ENCODE measurements at places on chromosomes 13 and 19. TPM values are rescaled to one million over a fixed set of nuclear protein-coding genes. Genes with fewer than 3 reads are reported as not detected.

DNA sequence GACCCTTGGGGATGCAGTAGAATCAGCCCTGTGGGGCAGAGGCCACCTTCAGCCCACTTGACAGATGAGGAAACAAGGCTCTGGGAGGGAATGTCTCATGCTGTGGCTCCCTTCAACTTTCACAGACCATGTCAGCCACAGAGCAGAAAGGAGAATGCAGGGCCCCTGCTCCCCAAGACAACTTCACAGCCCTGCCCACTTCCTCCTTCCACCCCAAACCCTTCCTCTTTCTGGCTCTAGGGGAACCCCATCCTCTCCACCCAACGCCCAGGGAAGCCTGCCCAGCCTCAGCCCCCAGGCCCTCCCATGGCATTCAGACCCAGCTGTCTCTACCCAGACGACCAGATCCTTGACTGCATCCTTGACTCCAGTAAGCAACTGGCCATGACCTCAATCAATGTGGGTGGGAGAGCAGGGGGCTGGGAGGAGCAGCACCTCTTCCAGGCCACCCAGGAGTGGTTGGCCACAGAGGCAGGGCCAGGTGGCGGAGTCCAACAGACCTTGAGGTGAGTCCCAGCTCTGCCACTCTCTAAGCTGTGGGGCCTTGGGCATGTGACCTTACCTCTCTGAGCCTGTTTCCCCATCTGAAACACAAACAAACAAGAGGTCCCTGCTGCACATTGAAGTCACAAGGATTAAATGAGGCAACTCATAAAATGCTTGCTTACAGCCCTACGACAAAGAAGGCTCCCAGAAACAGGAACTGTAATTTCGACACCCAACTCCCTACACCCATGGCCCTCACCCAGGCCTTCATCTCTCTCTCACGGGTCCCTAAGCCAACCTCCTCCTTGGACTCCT is 15.8 kb downstream of the DEDD2 start:
- H3K27me3 ChIP-seq = no peaks in the 10 kb centered on the region
- no peaks in the 10 kb centered on the region for H3K36me3 ChIP-seq
- peak overlapping the region; percentile 96 for H3K27ac ChIP-seq
- H3K4me1 ChIP-seq = peaks cover 94% of the 10 kb centered on the region

DNA sequence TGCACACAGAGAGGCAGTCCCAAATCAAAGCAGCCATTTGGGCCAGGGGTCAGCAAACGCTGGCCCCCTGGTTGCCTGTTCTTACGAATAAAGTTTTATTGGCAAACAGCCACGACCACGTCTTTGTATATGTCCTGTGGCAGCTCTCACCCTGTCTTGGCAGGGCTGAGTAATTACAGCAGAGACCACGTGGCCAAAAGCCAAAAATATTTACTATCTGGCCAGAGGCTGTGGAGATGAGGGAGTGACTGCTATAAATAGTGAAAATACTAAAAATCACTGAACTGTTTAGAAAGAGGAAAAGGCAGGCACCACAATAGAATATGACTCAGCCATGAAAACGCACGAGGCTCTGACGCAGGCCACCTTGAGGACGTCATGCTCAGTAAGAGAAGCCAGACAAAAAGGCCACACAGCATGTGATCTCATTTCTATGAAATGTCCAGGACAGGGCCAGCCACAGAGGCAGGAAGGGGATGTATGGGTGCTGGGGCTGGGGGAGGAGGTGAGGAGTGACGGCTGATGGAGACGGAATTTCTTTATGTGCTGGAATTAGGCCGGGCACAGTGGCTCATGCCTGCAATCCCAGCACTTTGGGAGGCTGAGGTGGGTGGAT is 29.4 kb downstream of the SMIM24 start:
- H3K4me1 ChIP-seq = no peaks in the 10 kb centered on the region
- no peak overlapping the region for H3K27ac ChIP-seq
- H3K4me3 ChIP-seq = no peak overlapping the region
- H3K27me3 ChIP-seq = no peaks in the 10 kb centered on the region

DNA sequence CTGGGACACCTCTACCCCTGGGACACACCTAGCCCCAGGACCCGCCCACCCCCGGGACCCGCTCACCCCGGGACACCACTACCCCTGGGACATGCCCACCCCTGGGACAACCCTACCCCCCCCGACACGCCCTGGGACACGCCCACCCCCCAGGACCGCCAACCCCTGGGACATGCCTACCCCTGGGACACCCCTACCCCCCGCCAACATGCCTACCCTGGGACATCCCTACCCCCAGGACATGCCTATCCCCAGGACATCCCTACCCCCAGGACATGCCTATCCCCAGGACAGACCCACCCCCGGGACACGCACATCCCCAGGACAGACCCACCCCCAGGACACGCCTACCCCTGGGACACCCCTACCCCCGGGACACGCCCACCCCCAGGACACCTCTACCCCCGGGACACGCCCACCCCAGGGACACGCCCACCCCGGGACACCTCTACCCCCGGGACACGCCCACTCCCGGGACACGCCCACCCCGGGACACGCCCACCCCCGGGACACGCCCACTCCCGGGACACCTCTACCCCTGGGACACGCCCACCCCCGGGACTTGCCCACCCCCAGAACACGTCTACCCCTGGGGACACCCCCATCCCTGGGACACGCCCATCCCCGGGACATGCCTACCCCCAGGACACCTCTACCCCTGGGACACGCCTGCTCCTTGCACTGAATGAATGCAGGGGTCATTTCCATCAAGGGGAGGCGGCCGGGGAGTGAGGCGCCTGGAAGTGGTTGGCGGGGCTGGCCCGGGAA is 32.3 kb downstream of the ADPRHL1 start:
- H3K27ac ChIP-seq = no peak overlapping the region
- H3K4me1 ChIP-seq = no peaks in the 10 kb centered on the region
- DNase-seq = no peak

DNA sequence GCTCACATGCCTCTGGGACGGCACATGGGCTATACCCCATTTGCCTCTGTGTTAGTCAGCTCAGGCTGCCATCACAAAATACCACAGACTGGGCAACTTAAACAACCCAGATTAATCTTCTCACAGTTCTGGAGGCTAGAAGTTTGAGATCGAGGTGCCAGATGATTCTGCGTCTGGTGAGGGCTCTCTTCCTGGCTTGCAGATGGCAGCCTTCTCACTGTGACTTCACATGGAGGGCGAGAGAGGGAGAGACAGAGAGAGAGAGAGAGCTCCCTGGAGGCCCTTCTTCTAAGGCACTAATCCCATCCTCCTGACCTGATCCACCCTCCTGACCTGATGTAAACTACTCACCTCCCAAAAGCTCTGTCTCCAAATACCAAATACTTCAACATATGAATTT is 55.0 kb downstream of the GPR12 start:
- no peak overlapping the region for H3K4me3 ChIP-seq
- no peaks in the 10 kb centered on the region for H3K36me3 ChIP-seq
- no peak overlapping the region for H3K27ac ChIP-seq
- H3K27me3 ChIP-seq = peaks cover 8% of the 10 kb centered on the region
- DNase-seq = no peak

DNA sequence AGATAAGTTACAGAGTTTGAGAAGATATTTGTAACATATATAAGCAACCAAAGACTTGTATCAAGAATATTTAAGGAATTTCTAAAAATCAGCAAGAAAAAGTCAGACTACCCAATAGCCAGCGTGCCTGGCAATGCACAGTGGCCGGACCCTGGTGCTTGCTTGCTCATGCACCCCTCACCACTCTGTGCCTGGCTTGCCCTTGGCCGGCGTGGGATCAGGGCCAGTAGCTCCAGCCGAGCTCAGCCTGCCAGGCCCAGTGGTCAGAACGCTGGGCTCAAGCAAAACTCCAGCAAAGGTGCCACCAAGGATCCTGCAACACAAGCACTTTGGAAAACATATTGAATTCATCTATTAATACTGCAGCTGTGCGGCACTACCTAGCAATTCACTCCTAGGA is 95.1 kb downstream of the KATNAL1 start:
- DNase-seq = no peak
- no peaks in the 10 kb centered on the region for H3K27me3 ChIP-seq
- peaks cover 15% of the 10 kb centered on the region for H3K36me3 ChIP-seq

DNA sequence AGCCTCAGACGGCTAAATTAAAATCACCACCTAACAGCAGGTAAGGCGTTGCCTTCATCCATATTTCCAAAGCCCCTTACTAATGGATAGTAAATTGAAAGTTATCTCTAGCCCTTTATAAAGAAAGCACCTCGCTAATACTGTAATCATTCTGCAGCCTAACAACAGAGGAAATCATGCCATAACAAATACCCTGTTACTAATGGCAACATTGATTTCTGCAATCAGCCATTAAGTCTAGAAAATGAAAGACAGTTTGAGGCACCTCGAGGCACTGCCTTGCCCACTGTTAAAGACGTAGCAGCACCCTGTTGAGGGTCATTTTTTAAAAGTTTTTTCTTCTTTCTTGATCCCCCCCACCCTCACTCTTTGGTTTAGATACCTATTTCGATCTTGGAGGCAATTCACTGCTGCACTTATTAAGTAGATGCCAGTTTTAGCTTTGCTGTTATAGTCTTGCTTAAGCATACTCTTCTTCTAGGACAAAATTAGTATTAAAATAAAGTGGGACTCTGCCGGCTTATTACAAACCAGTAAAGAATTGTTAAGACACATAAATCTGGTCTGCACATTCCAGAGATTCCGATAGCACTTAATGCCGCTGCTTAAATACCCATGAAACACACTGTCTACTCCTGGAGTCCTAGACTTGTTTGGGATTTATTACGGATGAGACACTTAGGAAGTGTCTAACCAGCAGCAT is 74.8 kb downstream of the ZNF536 start:
- DNase-seq = no peak
- H3K27ac ChIP-seq = no peak overlapping the region
- no peak overlapping the region for H3K4me3 ChIP-seq
- H3K36me3 ChIP-seq = no peaks in the 10 kb centered on the region
- H3K4me1 ChIP-seq = peaks cover 3% of the 10 kb centered on the region
- no peaks in the 10 kb centered on the region for H3K27me3 ChIP-seq

DNA sequence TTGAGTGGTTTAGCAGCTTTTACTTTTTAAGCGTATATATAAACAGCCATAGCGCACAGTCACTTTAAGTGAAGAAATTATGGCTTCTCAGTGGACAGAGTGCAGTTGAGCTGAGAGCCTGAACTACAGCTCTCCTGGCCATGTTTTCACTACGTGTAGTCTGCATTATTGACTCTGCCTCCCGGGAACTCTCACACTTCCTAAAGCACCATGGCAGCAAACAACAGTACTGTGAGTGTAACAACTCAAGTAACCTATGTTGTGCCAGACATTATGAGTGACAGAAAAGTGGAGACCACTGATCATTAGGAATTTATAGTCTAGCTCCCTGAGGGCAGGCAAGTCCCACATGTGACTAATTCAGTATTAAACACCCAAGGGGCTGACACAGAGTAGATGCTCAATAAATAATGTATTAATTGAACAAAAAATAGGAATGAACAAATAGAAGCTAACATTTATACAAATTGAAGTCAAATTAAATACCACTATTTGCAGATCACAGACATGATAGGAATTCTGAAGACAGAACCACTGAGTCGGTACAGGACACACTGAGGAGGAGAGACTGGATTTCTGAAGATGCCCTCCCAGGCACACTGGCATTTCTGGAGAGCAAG is 19.7 kb downstream of the EFNB2 start:
- DNase-seq = no peak
- H3K36me3 ChIP-seq = no peaks in the 10 kb centered on the region
- no peak overlapping the region for H3K27ac ChIP-seq
- no peak overlapping the region for H3K4me3 ChIP-seq

- no peak overlapping the region for H3K27ac ChIP-seq
- no peaks in the 10 kb centered on the region for H3K27me3 ChIP-seq
- DNase-seq = no peak
- H3K4me1 ChIP-seq = peaks cover 86% of the 10 kb centered on the region
Observed at GRCh38 chr19:16582486-16583261, 10.5 kb upstream of the SLC35E1 start.

DNA sequence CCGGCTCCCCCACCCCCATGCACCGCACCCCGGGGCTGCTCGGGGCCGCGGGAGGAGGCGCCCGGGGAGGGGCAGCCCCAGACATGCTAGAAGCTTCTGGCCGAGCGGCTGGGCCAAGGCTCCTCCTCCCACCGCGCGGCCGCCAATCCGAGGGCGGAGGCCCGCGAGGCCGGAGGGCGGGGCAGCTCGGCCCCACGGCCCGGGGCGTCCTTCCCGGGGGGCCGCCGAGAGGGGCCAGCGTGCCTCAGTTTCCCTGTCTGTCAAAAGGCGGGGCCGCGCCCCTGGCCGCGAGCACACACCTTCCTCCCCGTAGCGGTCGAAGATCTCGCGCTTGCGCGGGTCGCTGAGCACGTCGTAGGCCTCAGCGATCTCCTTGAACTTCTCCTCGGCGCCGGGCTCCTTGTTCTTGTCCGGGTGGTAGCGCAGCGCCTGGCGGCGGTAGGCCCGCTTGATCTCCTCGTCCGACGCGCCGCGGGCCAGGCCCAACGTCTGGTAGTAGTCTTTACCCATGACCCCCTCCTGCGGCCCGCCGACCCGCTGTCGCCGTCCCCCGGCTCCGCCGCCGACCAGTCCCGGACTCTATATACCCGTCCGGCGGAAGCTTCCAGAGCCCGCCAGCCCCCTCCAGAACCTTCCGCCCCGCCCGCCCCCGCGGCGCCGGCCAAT is at the start of gene DNAJB1:
Gene DNAJB1 (minus strand): TSS at position 558 of the 666 bp plus-strand sequence. CDS start 48 bp downstream, at position 510.
- peak within 1 kb of the TSS; percentile 93 for H3K4me3 ChIP-seq
- H3K36me3 ChIP-seq = peaks cover 11% of the 10 kb centered on the region
- no peak for DNase-seq
- peaks cover 80% of the 10 kb centered on the region for H3K4me1 ChIP-seq
- H3K27me3 ChIP-seq = no peaks in the 10 kb centered on the region

GRCh38 chr19:13012690-13013608 is 17.7 kb downstream of the NFIX start:
- H3K4me1 ChIP-seq = peaks cover 25% of the 10 kb centered on the region
- peak; percentile 40 for DNase-seq
- H3K27me3 ChIP-seq = peaks cover 20% of the 10 kb centered on the region
- peak overlapping the region; percentile 95 for H3K4me3 ChIP-seq
- H3K27ac ChIP-seq = peak overlapping the region; percentile 72

DNA sequence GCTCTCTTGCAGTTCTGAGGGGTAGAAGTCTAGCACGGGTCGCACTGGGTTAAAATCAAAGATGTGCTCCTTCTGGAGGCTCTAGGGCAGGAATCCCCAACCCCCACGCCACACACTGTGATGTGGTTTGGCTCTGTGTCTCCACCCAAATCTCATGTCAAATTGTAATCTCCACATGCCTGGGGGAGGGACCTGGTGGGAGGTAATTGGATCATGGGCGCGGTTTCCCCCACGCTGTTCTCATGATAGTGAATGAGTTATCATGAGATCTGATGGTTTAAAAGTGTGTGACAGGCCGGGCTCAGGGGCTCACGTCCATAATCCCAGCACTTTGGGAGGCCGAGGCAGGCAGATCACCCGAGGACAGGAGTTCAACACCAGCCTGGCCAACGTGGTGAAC is 26.6 kb upstream of the CALM3 start:
- peaks cover 2% of the 10 kb centered on the region for H3K36me3 ChIP-seq
- H3K4me3 ChIP-seq = peak overlapping the region; percentile 73
- H3K27ac ChIP-seq = no peak overlapping the region
- no peak for DNase-seq
- H3K4me1 ChIP-seq = peaks cover 35% of the 10 kb centered on the region

- H3K4me3 ChIP-seq = no peak overlapping the region
- H3K27ac ChIP-seq = no peak overlapping the region
- DNase-seq = no peak
- H3K27me3 ChIP-seq = peaks cover 27% of the 10 kb centered on the region
Observed at GRCh38 chr13:101916108-101916774, 463.8 kb downstream of the ITGBL1 start.

- no peaks in the 10 kb centered on the region for H3K36me3 ChIP-seq
- DNase-seq = no peak
- no peak overlapping the region for H3K27ac ChIP-seq
- no peaks in the 10 kb centered on the region for H3K4me1 ChIP-seq
Observed at GRCh38 chr13:112669881-112670499, 19.8 kb upstream of the ATP11A start.

The INTS6 gene
- total RNA-seq = 60.2 TPM

The EPS8L1 gene
- total RNA-seq = not detected

The PSG1 gene
- total RNA-seq = not detected

All from naive thymus-derived CD8-positive, alpha-beta T cell (primary cell).